Heart right ventricle (tissue), 16 donors: ENCODE measurements at places on chromosomes 6 and 20. TPM values are rescaled to one million over a fixed set of nuclear protein-coding genes. Genes with fewer than 3 reads are reported as not detected.

The CTCFL gene
- not detected for total RNA-seq

GRCh38 chr20:52984451-52984810 lies 12.3 kb downstream of the TSHZ2 start:
- no peak for DNase-seq

DNA sequence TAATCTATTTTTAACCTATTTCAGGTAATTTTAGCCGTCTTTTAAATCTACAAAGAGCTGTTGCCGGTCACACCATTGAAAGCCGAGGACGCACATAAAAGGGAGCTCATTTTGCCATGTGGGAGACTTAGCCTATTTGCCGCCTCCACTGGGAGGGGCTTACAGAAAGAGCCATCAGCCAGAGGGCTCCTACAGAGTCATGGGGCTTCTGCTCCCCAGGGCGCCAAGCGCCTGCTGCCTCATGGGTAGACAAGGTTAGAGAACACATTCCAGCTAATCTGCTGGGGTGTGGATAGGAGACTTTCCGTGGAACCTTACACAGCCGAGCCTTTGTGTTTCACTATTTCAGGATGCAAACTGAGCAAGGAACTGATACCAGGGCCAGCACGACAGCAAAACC lies 12.6 kb downstream of the PCMTD2 start:
- DNase-seq: no peak

The TULP1 gene
- not detected for total RNA-seq

- no peak for DNase-seq
Measured at GRCh38 chr6:124057461-124057860, 253.8 kb downstream of the NKAIN2 start.

- no peak for DNase-seq
Measured at GRCh38 chr6:2873643-2874042, 29.5 kb downstream of the SERPINB9 start.

The TRIM31 gene
- total RNA-seq: not detected

GRCh38 chr6:42293386-42293977 lies 75.8 kb upstream of the MRPS10 start:
- no peak for DNase-seq
